CD4-positive, alpha-beta T cell treated with Interleukin-15 for 1 hour (primary cell): ENCODE measurements at places on chromosomes 6 and 20.

DNA sequence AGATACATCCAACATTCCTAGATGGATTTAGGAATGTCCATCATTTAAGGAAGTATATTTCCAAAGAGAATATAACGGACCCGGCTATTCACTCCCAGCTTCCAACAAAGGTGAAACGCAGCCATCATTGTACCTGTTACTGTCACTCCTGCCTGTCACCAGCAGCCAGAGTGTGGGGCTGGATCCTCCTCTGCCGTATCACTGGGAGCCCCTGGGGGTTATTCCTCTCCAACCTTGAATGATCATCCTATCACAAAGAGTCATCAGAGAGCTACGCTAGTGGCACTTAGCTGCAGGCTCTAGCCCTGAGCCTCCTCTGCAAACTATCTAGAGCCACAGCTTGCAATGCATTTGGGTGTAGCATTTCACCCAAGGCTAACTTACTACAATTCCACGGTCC lies 73.6 kb upstream of the NHSL1 start:
- DNase-seq: no peak

DNA sequence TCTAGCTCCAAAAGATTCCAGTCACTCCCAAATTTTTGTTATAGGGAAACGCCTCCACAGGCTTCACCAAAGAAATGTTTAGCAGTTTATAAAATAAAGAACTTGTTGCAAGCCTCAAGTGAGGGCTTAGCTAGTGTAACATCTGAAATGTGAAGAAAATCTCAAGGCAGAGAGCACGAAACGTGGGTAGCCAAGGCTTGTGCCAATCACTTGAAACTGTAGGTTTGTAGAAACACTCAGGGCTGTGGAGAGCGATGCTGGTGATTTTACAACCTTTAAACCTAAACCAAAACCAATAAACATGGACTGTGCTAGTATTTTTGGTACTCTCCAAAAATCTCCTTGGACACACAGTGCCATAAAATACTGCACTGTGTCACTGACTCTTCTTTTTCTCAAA lies 108.1 kb upstream of the TRAF3IP2 start:
- DNase-seq: no peak

DNA sequence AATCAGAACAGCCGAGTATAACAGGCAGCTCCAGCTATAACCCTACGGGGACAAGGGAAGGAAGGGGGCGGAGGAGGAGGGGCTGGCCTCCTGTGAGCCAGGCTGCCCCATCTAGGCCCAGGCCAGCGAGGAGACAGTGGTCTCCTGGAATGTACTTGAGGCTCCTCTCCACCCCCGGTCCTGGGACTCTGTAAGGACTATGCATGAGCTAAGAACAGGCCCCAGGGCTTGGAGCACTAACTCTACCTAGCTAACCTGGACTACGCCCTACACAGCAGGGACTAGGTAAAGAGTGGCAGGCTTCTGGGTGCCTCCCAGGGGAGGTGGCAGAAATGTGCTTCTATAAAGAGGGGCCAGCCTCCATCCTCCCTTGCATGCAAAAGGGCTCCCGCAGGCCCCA lies 8.9 kb downstream of the KCNK15 start:
- DNase-seq: no peak

DNA sequence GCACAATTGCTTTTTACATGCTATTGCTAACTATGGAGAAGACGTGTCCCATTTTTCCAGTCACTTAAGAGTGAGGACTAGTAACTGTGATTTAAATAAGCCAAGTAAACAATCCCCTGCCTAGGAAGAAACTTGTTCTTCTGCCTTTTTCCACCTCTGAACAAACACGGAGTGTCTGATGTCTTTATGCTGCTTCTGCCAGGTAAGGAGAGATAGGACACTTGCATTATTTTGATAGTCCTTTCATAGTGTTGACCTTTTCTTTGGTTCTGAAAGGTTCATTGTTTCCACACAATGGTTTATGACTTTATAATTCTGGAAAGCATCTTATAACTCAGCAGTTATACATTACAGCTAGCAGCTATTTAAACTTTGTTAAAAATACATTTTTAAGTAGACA lies 8.4 kb downstream of the LRP11 start:
- no peak for DNase-seq

GRCh38 chr6:130159956-130160355 lies 62.8 kb downstream of the SAMD3 start:
- DNase-seq: no peak

DNA sequence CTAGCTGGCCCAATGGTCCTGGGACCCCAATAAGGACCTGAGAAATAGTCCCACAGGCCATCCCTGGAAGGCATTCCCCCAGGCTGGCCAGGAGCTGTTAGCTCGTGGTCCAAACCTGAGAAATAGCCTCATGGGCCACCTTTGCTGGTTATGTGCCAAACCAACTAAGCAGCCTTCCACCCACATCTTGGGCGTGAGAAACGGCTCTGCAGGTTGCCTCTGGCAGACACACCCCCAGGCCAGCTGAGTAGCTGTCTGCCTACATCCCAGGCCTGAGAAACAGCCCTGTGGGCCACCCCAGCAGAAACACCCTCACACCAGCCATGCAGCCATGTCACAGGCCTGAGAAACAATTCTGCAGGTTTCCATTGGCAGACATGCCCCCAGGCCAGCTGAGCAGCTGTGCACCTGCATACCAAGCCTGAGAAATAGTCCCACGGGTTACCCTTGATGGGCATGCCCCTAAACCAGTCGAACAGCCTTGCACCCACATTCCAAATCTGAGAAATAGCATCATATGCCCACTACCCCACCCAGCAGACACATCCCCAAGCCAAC lies 567.8 kb upstream of the ID4 start:
- no peak for DNase-seq

DNA sequence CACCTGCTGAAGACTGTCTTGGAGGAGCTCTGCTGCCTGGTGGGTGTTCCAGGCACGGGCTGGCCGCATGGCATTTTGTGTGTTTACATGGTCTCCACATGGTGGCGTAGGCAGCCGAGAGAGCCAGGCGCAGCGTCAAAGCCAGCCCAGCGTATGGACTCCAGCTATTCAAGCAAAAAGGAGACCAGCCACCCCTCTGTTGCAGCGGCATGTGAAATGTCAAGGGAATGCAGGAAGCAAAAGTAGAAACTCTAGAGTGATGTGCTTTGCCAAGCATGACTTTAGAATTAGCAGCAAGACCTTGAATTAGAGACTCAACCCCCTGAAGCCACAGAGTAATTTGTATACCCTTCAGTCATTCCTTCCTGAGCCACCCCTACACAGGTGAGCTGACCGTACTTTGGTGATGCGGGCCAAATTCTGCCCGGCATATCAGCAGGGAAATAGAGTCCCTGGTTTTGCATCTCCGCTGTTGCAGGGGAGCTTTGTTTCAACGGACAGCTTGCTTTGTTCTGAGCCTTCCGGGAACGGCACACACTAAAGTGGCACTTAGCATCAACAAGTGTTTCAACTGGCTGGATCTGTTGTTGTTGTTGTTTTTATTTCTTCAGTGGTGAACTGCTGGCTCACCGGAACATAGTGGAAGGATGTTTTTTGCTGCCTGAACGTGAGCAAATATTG lies 48.5 kb downstream of the FNDC1 start:
- DNase-seq: no peak

- DNase-seq: no peak
Observed at GRCh38 chr6:5513408-5513807, 252.1 kb downstream of the FARS2 start.

- DNase-seq: no peak
Observed at GRCh38 chr6:88220493-88220892, 54.3 kb upstream of the CNR1 start.

DNA sequence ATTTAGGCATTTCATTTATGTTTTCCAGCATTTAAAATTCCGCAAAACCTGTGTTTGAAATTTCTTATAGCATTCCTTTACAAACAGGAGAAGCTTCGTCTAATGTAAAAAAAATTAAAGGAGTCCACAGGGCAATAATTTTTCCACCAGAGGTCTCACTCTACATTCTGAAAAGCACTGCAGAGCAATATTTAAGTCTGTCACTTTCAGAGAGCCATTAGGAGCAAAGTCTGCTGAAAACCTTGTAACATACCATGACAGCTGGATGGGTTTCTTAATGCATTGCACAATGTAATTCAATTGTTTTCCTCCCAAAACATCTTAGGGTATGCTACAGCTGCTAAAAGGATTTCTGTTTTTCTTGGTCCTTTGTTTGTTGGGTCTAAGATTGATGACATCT lies 18.0 kb downstream of the BAG2 start:
- DNase-seq: no peak

- no peak for DNase-seq
Observed at GRCh38 chr20:17654649-17655285, 27.3 kb downstream of the RRBP1 start.

DNA sequence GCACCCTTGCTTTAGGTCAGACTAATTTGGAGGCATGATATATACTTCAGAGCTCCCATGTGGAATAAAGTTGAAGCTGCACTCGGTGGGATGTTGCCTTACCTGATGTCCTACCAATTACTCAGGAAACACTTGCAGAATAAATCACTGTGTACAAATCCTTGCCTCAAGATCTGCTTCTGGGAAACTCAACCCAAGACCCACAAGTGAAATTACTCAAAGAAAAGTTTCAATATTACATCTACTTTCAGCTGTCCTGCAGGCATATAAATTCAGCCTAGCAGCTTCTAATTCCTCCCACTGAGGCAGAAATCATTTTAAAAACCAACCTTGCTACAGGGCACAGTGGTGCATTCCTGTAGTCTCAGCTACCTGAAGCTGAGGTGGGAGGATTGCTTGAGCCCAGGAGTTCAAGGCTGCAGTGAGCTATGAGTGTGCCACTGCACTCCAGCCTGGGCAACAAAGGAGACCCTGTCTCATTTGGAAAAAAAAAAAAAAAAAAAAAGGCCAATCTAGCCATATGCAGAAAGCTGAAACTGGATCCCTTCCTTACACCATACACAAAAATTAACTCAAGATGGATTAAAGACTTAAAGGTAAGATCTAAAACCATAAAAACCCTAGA lies 20.7 kb upstream of the DCDC2 start:
- no peak for DNase-seq

DNA sequence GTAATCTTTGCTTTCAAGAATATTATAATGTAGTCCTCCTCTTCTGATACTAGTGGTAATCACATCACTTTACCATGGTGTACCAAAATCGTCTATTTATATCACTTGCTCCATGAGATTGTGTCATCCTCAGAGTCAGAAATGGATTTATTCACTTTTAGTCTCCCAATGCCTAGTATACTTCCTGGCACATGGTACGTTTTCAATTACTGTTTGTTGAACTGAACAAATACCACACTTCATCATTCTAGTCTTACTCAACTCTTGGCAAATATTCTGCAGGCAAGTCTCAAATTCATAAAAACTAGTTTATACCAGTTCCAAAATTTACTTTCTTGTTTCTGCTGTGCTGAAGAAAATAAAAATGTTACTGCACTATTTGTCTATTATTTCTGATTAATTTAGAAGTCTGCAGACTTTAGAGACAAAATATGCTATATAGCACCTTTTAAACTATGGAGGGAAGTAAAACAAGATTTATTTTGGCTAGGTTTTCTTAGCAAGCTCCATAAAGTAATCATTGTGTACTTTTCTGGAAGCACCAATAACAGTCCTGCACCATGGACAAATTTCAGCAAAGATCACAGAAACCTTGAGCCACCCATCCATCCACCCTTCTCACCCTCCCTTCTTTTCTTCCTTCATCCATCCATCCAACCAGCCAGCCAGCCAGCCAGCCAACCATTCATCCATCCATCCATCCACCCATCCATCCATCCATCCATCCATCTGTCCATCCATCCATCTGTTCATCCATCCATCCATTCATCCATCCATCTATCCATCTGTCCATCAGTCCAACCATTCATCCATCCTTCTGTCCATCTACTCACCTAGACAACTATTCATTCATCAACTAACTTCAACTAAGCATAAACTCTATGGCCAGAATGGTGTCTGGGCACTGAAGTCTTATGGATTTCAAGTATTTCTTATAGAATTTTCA lies 102.1 kb upstream of the STMND1 start:
- DNase-seq: no peak

DNA sequence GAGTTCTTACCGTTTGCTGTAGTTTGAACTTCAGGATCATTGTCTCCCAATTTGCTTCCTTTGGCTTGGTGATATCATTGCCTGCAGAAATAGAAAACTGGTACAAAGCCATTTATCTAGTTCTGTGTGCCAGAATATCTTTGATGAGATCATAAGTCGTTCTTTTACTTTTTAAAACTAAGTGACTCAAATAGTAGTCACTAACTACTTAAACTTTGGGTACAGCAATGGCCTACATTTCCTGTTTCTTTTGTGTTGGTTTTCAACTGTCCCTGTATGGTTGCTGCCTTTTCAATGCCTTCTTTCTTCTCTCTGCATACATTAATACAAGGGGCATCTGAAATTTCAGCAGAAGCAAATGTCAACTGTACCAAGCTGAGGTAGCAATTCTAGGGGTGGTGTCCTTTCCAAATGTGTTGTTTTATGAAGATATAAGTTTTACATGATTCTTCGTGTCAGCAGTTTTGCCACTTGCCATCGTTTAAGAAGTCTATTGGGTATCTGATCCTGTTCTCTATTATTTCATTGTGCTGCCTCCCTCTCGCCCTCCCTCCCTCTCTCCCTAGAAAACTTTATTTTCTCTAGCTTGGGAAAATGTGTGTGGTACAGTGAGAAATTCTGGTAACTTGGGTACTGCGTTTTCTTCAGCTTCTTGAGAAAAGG lies 238.5 kb downstream of the FARS2 start:
- no peak for DNase-seq

GRCh38 chr6:1834646-1835516 lies 225.2 kb downstream of the FOXC1 start:
- no peak for DNase-seq

DNA sequence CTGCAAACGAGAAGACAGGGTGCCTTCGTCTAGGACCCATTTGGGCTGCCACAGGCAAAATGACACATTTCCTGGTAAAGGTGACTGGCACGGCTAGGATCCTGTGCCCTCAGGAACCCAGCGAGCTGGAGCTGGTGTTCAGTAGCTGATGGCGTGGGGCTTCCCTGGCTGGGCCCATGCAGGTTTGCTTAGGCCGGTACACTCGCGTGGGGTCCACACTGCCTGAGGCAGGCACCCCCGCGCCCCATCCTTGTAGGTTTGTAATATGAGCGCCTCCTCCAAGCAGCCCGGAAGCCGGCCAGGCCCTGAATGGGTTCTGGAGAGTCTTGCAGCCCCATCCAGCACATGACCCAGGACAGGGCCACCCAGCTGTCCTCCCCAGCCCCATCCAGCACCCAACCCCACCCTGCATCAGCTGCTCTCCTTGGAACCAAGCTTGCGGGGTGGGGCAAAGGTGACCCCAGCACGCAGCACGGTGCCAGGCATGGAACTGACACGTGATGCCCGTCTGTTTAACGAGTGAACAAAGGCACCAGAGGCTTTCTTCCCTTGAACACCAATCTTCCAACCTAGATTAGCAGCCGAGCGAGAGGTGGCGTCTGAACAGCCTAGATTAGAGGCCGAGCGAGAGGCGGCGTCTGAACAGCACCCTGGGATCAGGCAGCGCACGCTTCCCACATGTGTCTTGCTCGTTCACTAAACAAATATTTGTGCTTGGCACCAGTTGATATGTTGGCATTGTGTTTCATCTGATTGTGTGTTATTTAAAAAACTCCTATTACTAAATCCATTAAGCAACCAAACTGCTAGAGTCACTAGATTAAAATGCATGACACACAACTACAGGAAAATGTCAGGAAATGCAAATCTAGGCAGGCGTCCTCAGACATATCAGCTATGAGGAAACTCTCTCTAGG lies 112.1 kb downstream of the DLL1 start:
- DNase-seq: no peak

GRCh38 chr6:113512576-113512975 lies 344.6 kb upstream of the MARCKS start:
- DNase-seq: no peak

- no peak for DNase-seq
Observed at GRCh38 chr6:7693827-7694226, 32.1 kb upstream of the BMP6 start.
